Mucosa of descending colon (tissue), 3 donors: ENCODE measurements at places on chromosomes 2 and 18. TPM values are rescaled to one million over a fixed set of nuclear protein-coding genes. Genes with fewer than 3 reads are reported as not detected.

The GAD1 gene
- not detected for total RNA-seq

The HMSD gene
- not detected for total RNA-seq

The RRM2 gene
- total RNA-seq, result 8.5 TPM

The SAG gene
- total RNA-seq, result not detected

The CNDP1 gene
- total RNA-seq, result 0.19 TPM
